Dermis microvascular lymphatic vessel endothelial cell (primary cell): ENCODE measurements at places on chromosomes 6 and 20.

DNA sequence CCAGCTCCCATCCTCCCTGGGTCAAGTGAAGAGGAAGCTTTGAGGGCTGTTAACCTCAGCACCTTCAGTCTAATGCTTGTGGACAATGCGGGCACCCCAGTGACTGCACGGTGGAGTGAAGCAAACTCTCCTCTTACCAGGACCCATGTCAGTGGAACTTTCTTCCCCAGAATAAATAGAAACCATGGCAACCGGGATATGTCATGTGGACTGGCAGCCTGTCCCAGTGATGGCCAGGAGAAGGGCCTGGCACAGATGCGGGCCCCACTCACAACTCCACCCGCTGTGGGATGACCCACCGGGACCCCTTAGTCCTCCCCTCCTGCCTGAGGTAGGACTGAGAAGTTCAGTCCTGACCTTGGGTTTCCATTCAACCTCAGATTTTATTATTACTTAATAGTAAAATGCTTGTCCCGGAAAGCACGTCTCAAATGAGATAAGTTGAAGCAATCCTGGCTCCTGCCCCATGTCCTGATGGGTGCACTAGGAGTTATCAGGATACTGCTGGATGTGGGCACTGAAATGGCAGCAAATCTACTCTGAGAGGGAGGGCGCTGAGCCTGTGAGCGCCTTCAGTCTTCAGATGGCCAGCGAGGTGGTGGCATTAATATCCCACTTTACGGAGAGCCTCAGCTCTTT is 23.5 kb downstream of the TOX2 start:
- DNase-seq: no peak

DNA sequence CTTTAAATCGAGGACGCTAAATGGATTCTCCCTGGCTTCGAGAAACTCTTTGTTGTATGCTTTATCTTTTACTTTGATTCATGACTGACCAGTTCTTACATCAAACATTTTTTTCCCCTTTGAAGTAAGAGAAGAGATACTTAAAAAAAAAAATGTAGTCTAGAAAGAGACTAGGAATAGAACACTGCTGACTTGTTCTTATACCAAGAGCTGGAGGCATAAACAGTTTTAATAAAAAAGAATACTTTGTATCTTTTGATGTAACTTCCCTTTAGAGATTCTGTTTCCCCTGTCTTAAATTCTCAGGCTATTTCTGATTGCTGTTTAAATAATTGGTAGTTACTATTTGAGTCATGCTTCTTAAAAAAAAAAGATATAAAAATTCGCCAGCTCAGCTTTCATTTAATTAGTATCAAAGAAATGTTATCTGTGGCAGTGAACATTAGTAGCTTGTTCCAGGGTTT is 4.8 kb downstream of the ASXL1 start:
- DNase-seq: no peak

DNA sequence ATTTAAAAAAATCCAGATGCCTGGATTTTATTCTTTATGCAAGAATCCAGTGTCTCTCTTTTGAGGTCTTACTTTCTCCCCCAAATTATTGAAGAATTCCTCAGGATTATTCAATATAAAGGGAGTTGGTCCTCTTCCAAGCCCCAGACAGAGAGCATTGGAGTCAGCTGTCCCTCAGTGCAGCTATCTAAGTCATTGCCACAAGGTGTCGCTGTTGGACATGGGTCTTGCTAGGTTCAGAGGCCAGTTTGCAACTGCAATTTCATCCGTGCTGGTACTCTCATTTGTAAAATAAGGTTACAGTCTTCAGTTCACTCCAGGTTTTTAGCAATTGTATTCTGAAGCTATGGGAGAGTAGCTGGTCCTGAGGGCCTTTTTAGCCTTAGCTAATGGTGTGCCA is 27.8 kb downstream of the CCN2 start:
- DNase-seq: peak; percentile 56

DNA sequence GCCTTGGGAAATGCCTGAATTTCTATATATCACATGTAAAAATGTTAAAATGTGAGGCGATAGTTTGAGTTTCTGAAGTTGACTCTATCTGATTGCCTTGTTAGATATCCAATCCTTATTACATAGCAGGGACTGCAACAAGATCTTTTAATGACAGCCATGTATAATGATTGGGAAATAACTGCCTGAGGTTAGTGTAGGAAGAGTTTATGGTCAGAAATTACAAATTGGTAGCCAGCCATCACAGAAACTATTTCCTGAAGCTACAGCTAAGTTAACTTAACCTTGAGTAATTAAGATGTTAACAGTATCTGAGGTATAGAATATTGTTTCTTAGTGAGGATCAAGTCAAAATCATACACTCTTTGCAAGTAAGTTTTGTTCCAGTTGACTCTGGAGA is 41.0 kb downstream of the AKIRIN2 start:
- no peak for DNase-seq

DNA sequence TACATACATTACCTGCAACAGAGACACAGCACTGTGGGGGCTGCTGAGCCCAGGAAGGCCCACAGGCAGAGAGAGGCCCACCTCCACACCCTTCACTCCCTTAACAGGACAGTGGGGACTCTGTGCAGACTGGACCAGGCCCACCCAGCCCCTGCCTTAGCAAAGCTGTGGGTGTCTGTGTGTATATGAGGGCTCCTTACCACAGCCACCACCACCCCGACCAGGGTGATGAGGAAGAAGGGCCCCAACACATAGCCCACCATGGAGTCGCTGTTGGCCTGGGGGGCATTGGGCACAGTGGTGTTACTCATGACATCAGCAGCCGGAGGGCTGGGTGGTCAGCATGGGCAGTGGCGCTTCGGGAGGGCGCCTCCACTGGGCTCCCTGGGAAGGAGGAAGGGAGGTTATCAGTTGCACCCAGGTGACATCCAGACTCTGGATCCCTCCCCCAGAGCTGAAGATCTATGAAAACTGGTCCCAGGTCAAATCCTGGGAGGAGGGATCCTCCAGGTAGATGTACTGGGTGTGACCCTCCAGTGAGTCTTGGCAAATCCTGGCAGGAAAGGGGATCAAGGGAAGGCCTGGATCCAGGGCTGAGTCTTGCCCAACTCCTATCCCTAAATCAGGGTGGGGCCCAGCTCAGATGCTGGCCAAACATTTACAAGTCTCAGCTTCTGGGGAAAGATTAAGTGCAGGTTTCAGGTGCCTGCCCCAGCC is 1.2 kb downstream of the SMIM29 start:
- DNase-seq: no peak

GRCh38 chr6:35665573-35665972 is 23.1 kb downstream of the FKBP5 start:
- no peak for DNase-seq

DNA sequence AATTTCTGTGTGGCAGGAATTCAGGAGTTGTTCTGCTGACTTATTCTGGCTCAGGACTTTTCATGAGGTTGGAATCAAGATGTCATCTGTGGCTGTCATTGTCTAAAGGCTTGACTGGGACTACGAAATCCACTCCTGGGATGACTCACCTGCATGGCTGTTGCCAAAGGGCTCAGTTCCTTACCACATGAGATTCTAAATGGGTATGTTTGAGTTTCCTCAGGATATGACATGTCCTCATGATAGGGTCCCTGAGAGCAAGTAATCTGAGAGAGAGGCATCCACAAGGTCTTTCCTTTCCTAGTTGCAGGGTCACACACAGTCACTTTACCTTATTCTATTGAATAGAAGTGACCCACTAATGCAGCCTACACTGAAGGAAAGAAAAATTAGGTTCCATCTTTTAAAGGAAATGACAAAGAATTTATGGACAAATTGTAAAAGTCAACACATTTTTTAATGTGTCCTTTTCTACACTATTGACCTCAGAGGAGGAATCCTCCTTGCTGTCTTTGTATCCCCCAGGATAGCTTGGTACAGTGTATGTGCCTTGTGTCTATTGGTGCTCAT is 1025.0 kb upstream of the GJE1 start:
- peak; percentile 82 for DNase-seq

GRCh38 chr20:22949331-22950109 is 85.6 kb upstream of the SSTR4 start:
- DNase-seq: no peak

DNA sequence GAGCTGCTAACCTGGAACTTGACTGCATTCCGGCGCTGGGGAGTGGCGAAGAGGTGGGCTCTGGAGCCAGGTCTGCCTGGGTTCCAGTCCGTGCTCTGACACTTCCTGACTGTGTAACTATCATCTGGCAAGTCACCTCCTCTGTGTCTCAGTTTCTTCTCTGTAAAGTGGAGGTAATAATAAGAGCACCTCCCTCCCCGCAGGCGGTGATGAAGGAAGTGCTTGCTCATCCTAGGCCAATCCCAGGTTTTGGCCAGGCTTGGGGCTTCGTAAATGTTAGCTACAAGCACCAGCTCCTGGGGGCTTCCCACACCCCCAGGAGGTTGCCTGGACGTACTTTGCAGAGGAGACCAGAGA is 32.8 kb downstream of the SNAI1 start:
- DNase-seq: no peak

GRCh38 chr6:28395918-28396317 is 3.6 kb downstream of the ZSCAN12 start:
- DNase-seq: no peak

DNA sequence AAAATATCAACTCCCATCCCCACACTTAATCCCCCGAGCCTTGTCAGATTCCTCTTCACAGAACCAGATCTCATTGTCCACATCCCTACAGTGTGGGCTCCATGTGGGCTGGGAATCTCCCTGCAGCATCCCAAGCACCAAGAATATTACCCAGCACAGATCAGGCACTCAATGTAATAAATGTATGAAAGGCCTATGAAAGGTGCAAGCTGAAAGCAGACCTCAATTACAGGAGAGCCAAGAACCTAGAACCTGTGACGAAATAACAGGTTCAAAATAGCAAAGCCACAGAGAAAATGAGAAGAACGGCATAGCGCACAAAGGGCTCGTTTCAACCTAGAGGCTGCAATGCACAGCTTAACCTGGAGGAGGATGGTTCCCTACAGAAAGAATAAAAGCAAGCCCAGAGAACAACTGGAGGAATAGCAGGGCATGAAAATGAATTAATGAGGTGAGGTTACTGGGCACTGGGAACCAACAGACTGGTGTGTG is 3.1 kb downstream of the SLC23A2 start:
- no peak for DNase-seq

GRCh38 chr20:15012566-15012965 is 675.2 kb upstream of the FLRT3 start:
- no peak for DNase-seq

DNA sequence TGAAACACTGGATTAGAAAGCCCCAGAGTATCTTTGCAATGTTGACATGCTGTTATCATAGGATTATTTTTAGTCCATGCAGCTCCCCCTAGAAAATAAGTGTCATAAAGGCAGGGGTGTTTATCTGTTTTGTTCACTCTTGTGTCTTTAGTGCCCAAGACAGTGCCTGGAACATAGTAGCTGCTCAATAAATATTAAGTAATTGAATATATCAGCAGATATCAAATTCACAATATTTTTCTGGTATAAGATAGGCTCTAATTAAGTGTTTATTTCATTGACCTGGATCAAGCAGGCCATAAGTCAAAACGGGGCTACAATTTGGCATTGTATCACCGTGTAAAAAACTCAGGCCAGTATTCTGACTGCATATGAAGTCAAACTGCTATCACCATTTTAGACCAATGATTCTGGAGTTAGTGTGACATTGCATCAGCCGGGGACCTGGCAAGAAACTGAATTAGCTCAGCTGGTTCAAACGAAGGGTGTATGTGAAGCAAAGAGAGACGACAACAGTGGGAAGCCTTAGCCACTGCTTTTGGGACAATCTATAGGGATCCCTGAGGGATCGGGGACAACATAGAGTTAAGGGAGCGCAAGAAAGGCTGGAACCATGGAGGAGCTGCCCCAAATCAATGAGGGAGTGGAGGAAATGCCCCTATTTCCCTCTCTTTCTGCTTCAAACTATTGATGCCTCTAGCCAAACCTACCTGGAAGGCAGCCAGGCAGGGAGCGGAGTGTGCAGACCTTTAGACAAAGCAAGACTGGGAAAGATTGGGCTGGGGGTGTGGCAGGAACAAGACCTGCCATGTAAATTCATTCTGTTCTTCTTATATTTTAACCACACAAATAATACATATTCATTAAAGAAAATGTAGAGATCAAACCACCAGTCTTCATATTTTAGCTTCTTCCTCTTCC is 112.2 kb downstream of the PLEKHG1 start:
- no peak for DNase-seq

GRCh38 chr20:37615340-37616109 is 78.3 kb upstream of the CTNNBL1 start:
- DNase-seq: no peak

GRCh38 chr20:42218621-42219374 is 600.6 kb upstream of the CHD6 start:
- DNase-seq: no peak
